ENCODE measurements at places on chromosomes 1 and 21.

- no peak for DNase-seq
These were observed 361.5 kb downstream of the HHAT start for GRCh38 chr1:210690236-210690635.

DNA sequence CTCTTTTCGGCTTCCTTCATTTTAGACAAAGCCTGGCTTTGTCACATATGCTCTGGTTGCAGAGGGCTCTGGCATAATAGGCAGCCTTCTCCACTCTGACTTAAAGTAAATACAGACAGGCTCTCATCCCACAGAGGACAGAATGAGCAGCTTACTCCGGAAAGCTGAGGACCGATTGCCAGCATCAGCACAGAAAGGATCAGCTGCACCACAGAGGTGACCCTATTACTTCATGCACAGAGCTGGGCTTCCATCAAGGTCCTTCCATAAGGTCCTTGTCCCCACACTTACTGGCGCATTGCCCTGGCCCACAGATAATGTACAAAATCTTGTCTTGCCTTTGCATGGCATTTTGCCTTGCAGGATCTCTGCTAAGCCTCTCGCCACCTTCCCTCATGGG lies 67.6 kb downstream of the SEC16B start:
- no peak for DNase-seq

- DNase-seq, result no peak
These were observed 27.9 kb upstream of the ZNF496 start for GRCh38 chr1:247359559-247359958.

DNA sequence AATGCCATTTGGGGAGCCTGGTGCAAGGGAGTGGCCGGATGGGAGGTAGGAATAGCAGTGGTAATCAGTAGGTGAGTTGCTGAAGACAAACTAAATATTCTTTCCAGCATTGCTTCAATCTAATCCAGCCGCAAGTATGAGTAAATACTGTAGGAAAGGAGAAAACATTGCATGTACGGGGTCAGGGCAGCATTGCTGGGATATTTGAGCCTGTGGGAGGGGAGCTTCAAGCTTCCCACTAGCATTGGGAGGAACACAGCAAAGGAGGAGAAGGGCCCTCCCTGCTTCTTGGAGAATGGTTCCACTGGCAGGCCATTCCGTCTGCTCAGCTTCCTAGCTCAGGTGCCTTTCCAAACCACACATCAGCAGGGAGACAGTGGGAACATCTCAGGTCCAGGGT lies 15.2 kb downstream of the CAPN2 start:
- DNase-seq, result no peak

- no peak for DNase-seq
These were observed 116.3 kb upstream of the C1orf21 start for GRCh38 chr1:184270556-184270955.

Measured in hematopoietic multipotent progenitor cell treated with erythropoietin and hydrocortisone succinate and interleukin-3 and kit ligand, for 6 days (in vitro differentiated cells).